ENCODE measurements at places on chromosomes 13 and 19. TPM values are rescaled to one million over a fixed set of nuclear protein-coding genes. Genes with fewer than 3 reads are reported as not detected.

GRCh38 chr13:97240788-97241734, 18.9 kb downstream of the MBNL2 start:
- DNase-seq: no peak

- no peak for DNase-seq
Measured at GRCh38 chr19:56333506-56333905, 18.9 kb upstream of the ZSCAN5A start.

- DNase-seq: no peak
Measured at GRCh38 chr19:5560156-5560555, 7.6 kb downstream of the TINCR start.

DNA sequence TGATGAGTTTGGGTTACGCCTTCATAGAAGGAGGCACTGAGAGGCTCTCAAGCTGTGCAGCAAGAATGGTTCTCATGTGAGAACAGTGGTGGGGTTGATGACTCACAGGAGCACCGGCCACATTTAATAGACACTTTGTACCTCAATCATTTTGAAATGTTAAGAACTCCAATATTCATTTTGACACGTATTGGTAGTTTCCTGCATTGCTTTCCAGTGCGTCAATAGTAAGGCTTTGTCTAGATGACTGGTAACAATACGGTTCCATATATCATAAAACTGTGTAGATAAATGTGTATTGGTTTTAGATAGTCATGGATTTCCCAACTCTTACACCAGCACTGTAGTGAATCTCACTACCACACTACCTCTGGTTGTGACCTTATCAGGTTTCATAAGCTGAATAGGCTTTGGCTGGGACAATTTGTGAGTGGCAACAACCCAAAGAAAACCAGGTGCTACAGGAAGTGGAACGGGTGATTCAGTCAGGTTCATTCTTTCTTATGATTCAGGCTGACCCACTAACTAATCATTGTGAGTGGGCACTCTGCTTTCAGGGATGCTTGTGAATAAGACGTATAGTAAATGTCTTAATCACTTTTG, 362.6 kb downstream of the KLF5 start:
- DNase-seq: no peak

ZNF574 gene
- polyA plus RNA-seq: 15.4 TPM

DNA sequence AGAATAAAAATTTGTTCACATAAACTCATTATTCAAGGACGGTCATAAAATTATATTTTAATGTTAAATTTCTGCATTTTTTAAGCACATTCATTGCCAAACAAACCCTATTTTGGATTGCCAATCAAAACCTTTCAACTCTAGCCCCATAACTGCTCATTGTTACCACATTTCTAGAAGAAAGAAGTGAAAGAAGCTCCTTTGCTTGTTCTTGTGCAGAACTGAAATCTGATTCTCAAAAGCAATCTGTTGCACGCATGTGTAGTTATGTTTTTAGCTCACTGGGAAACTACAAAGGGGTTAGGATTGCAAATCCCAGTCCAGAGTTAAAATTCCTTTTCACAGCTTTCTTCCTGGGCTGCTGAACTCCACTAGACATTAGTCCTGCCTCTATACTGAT, 109.5 kb upstream of the MIR17HG start:
- DNase-seq: no peak

FBXO17 gene
- polyA plus RNA-seq: 93.4 TPM

NCAN gene
- polyA plus RNA-seq: 0.03 TPM

DNA sequence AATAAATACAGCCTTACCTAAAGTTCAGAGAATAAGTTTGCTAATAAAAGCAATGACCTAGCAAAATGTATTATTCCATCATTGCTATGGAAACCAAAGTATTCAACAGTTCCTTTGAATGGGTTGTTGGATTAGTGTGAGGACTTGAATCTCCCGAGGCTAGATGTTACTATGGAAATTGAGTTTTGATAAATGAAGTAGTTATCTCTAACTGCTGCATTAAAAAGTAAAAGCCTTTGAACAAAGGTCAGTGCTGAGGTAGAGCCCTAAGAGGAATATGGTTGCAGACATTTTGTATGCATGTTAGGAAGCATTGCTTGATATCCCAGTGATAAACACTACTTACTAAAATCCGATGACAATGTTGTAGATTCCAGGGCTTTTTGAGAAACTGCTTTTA, 6.2 kb downstream of the KLF5 start:
- no peak for DNase-seq

MBD3L2 gene
- not detected for polyA plus RNA-seq

- no peak for DNase-seq
Measured at GRCh38 chr13:71699342-71699741, 167.7 kb downstream of the DACH1 start.

KLK14 gene
- 0.51 TPM for polyA plus RNA-seq

GRCh38 chr19:4032436-4032835, 24.9 kb downstream of the PIAS4 start:
- DNase-seq: no peak

- peak; percentile 69 for DNase-seq
Measured at GRCh38 chr19:33291623-33292534, 10.5 kb downstream of the CEBPA start.

DNA sequence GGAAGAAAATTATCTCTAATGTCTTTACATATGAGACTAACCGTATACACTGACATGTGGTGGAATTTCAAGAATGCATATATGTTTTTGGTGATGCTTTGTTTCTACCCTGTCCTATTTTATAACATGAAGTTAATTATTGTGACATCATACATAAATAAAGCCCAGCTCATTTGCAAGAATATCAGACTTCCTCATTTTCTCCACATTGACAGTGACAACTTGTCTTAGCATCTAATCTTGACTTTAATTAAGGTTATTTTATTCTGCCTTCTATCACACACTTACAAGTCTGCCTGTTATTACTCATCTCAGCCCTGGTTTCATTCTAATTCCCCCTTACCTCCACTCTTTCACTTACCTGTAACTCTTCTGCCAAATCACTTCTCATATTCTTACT, 140.6 kb upstream of the STARD13 start:
- no peak for DNase-seq

CYP2A13 gene
- polyA plus RNA-seq: not detected

DNA sequence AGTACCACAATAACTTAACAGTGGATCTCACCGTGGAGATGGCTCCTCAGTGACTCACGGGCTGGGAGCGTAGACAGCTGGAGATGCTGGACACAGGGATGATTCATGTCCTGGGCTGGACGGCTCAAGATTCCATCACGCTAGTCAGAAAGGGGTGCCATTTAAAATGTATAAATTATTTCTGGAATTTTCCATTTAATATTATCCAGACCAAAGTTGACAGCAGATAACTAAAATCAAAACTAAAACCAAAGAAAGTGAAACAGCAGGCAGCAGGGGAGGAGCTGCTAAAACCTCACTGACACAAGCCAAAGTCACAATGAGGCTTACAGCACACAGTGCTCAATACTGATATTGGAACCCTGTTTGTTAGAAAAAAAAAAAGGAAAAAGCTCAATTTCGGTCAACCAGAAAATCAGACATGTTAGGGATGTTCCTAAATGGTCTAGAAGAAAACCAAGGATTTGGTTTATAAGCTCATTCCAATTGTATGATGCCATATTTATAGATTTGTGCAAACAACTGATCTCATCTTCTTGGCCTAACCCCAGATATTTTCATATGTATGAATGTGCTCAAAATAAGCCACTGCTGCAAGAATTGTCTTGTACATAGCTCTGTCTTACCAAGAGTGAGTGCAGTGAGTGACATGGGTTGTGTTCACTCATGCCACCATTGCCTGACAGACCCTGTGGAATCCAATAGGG, 111.8 kb downstream of the SACS start:
- no peak for DNase-seq

DNA sequence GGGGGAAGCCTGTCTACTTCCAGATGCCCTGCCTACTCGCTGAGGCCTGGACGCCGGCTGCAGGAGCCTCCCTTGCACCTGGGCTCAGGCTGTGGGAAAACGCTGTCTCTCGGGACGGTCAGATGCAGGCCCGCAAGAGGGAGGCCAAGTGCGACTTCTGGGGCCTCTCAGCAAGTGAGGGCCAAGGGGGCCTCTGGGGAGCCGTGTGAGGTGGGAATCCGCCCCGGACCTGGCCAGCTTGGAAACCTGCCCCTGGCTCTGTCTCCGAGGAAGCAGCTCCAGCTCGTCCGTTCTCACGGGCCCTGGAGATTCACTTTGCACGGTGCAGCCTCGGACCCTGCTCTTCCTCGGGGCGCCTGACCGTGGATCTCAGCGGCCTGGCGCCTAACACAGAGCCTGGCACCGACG, 11.4 kb upstream of the CRTC1 start:
- DNase-seq: no peak

- no peak for DNase-seq
Measured at GRCh38 chr13:57857945-57858344, 226.4 kb downstream of the PCDH17 start.

GRCh38 chr19:16342002-16342715, 17.5 kb downstream of the KLF2 start:
- DNase-seq: no peak

NOVA2 gene
- 4.2 TPM for polyA plus RNA-seq

- DNase-seq: no peak
Measured at GRCh38 chr13:109722068-109722467, 64.3 kb downstream of the IRS2 start.

DNA sequence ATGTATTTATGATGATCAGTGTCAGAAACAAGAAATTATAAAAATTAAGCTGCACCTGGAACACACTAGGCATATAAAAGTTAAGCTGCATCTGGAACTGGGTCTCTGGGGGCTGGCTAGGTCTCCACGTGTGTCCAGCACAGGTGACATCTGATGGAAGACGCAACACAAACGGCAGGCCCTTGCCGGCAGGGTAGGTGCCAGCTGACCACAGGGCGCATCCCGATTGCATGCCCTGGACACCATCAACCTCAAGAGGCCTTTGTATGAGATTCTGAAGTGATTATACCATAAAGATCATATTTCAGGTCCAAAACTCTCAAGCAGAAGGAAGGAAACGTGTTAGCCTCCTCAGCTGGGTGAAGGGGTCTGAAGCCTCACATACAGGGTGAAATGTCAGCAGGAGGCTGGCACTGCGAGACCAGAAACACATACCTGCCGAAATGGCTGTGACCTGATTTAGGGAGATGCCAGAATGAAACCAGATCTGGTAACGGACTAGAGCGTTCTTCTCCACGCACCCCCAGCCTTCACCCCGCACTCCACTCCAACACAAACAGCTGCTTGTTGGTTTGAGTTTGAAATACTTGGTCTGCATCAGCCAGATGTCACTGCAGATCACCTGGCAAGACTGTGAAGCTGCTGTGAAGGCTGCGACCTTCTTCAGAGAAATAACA, 37.3 kb downstream of the COL4A1 start:
- no peak for DNase-seq

- no peak for DNase-seq
Measured at GRCh38 chr13:38462605-38463004, 113.0 kb downstream of the UFM1 start.

PNMA8C gene
- 0.62 TPM for polyA plus RNA-seq

DNA sequence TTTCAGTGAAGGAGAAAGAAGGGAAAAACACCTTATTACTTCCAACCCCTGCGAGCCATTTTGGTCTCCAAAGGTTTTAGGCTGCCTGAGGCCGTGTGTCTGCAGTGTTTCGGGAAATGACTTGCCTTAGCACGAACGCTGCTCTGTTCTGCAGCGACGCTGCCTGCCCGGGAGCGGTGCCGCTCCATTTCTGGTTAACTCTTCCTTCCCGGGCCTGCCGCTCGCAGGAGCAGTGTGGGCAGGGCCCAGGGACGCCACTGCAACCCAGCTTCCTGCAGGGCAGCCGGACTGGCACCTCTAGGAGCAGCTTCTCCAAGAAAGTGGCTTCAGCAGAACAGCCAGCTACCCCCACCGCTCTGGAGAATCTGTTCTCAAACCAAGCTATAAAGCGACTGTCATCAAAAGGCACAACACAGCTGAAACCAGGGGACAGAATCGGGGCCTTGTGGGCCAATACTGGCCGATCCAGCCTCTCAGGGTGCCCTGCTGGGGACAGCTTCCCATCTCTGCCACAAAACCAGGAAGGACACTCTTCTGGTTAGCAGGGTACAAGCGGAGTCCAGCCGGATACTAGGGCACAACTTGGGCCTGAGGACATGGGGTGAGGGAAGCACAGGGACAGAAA, 72.2 kb downstream of the KCTD15 start:
- DNase-seq: no peak

CXCL17 gene
- polyA plus RNA-seq: not detected

DNA sequence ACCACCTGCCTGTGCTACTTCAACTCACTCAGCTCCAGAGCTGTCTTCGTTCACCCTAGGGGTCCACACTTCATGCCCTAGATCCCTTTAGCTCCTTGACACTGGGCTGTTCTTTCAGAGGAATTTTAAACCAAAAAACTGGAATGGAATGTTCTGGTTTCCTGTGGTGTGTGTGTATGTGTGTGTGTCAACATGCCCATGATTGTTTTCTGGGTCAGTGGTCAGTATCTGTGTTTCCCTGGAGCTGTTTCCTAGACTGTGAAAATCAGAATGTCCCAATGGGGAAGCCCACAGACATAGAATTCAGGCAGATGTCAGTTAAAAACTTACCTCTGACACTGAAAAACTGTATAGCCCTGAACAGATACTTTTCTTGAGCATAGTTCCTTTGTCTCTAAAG, 1.3 kb downstream of the PMIS2 start:
- no peak for DNase-seq

All from renal cortex interstitium (tissue), 15 donors.